ENCODE measurements at places on chromosomes 1 and 21.

- no peak for DNase-seq
Measured at GRCh38 chr1:1024149-1024770, 4.3 kb downstream of the AGRN start.

DNA sequence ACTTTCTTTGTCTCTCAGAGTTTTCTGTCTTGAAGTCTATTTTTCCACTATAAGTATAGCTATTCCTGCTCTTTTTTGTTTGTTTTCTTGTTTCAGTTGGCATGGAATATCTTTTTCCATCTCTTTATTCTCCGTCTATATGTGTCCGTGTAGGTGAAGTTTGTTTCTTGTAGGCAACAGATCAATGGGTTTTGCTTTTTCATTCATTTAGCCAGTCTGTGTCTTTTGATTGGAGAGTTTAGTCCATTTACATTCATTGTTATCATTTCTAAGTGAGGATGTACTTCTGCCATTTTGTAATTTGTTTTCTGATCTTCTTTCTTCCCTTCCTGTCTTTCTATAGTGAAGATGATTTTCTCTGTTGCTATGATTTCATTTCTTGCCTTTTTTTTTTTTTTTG, 132.5 kb upstream of the GPR52 start:
- no peak for DNase-seq

GRCh38 chr1:211928290-211928801, 97.8 kb upstream of the LPGAT1 start:
- no peak for DNase-seq

GRCh38 chr1:66758241-66758755, 6.0 kb downstream of the DYNLT5 start:
- peak; percentile 86 for DNase-seq

GRCh38 chr1:154982897-154983648, at the start of gene FLAD1:
Gene FLAD1 (plus strand): TSS chr1:154983344. CDS start chr1:154983695, 351 bp downstream.
- DNase-seq, result peak; percentile 99

- DNase-seq, result no peak
Measured at GRCh38 chr1:168609741-168610510, 33.5 kb downstream of the XCL1 start.

GRCh38 chr21:38182370-38182985, 74.3 kb upstream of the KCNJ15 start:
- no peak for DNase-seq

GRCh38 chr21:42147386-42148020, 71.4 kb upstream of the ABCG1 start:
- no peak for DNase-seq

- no peak for DNase-seq
Measured at GRCh38 chr1:62726011-62726442, 37.8 kb upstream of the DOCK7 start.

- no peak for DNase-seq
Measured at GRCh38 chr1:88016947-88017346, 667.1 kb upstream of the PKN2 start.

- DNase-seq, result no peak
Measured at GRCh38 chr21:16162953-16163352, 433.2 kb downstream of the USP25 start.

DNA sequence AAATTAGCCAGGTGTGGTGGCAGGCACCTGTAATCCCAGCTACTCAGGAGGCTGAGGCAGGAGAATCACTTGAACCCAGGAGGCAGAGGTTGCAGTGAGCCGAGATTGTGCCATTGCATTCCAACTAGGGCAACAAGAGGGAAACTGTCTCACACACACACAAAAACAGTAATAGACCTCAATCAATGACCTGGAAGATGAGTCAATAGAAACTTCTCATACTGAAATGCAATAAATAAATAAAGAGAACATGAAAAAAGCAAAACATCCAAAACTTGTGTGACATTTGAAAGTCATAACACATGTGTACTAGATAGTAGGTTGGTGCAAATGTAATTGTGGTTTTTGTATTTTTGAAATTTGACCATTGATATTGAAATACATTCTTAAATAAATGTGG, 1338.5 kb downstream of the AMY1C start:
- no peak for DNase-seq

DNA sequence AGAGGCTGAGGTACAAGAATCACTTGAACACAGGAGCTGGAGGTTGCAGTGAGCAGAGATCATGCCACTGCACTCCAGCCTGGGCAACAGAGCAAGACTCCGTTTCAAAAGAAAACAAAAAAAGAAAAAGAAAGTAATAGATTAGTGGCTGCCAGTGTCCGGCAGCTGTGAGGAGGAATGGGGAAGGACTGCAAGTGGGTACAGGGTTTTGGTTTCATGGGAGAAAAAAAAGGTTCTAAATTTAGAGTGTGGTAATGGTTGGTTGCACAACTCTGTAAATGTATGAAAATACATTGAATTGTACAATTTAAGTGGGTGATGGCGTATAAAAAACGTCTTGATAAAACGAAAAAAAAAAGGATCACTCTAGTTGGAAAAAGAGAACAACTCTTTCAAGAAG, 6.7 kb downstream of the TAF1A start:
- DNase-seq, result no peak

DNA sequence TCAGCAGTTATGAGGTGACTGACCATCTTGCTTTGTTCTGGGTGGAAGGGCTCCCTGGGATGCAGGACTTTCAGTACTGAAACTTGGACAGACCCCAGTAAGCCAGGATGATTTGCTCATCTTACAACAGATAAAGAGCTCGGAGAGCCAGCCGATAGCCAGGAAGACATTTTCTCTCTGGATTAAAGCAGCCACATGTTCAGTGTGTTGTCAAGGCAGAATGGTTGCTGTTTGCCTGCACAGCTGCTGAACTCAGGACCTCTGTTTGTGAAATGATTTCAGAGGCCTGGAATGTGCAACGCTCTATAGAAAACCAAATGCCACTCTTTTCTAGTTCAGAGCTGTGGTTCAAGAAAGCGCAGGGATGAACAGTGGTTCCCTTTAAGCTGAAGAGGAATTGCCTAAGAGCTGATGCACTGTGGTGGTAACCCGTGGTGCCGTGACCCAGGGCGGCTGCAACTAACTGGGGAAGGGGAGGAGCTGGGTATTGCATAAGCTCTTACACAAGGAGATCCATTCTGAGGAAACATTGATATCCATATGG, 40.7 kb downstream of the CASQ2 start:
- no peak for DNase-seq

DNA sequence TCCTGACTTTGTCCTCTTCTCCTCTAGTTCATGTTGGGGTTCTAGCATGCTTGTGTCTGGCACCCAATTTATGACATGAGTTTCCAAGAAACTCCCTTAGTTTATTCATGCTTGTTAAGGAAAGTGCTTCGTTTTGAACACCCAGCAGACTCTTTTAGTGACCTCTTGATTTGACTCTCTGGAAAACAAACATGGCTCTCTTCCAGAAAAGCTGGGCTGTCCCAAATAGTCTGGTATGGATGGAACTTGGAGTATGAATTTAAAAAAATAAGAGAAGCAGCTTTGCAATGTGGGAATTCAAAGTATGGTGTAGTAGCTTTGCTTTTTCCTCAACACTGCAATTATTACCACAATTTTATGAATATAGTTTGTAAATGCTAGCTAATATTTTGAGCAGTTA, 143.4 kb upstream of the C8B start:
- no peak for DNase-seq

- peak; percentile 6 for DNase-seq
Measured at GRCh38 chr1:180482425-180483275, 19.7 kb downstream of the ACBD6 start.

DNA sequence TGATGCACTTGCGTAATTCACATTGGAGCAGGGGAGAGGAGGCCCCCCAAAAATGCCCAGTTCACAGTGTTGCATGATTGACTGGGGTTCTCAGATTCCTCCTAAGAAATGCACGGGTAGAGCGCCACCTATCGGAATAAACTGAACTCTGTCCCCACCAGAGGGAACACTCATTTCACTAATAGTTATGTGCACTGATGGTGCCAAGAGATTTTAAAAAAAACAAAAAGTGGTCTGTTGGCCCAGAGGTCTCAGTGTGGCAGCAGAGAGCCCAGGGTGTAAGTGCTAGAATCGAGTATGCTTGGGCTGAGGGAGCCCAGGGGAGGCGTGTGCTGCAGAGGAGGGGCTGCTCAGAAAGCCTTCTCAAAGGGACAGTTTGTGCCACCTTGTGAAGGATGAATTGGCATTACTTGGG, 6.9 kb downstream of the PINK1 start:
- DNase-seq, result no peak

- peak; percentile 47 for DNase-seq
Measured at GRCh38 chr1:9062021-9062471, 7.4 kb downstream of the SLC2A5 start.

- no peak for DNase-seq
Measured at GRCh38 chr1:31675161-31675560, 28.7 kb downstream of the COL16A1 start.
